ENCODE measurements at places on chromosomes 5 and 9. TPM values are rescaled to one million over a fixed set of nuclear protein-coding genes. Genes with fewer than 3 reads are reported as not detected.

The PCDHA1 gene
- total RNA-seq: 9.1 TPM

The MYMK gene
- total RNA-seq: not detected

The PCDHA12 gene
- total RNA-seq: 40.4 TPM

The C5orf58 gene
- not detected for total RNA-seq

The SNAPC4 gene
- 12.2 TPM for total RNA-seq

The CCNG1 gene
- 76.1 TPM for total RNA-seq

The EQTN gene
- 8.1 TPM for total RNA-seq

The COX7C gene
- total RNA-seq: 197 TPM

The CHSY3 gene
- 26.6 TPM for total RNA-seq

The AIF1L gene
- 21.0 TPM for total RNA-seq

The RNF180 gene
- 78.9 TPM for total RNA-seq

The LHX3 gene
- not detected for total RNA-seq

The AQP3 gene
- not detected for total RNA-seq

The GALNT12 gene
- 1.9 TPM for total RNA-seq

The KCNN2 gene
- total RNA-seq: 19.1 TPM

The PLCXD3 gene
- total RNA-seq: 9.1 TPM

The FAM221B gene
- not detected for total RNA-seq

The QRFP gene
- total RNA-seq: not detected

The ARHGEF28 gene
- 8.1 TPM for total RNA-seq

The ACTBL2 gene
- total RNA-seq: not detected

The SLC24A2 gene
- 16.9 TPM for total RNA-seq

The NPR3 gene
- 13.1 TPM for total RNA-seq

The POU5F2 gene
- 17.2 TPM for total RNA-seq

The C9 gene
- not detected for total RNA-seq

The TTC23L gene
- 8.5 TPM for total RNA-seq

The SLC1A1 gene
- 36.0 TPM for total RNA-seq

The MEIKIN gene
- total RNA-seq: not detected

The NR5A1 gene
- total RNA-seq: not detected

The LEAP2 gene
- total RNA-seq: 4.7 TPM

The ZNF300 gene
- total RNA-seq: 94.8 TPM

The CAST gene
- total RNA-seq: 27.2 TPM

The NDFIP1 gene
- total RNA-seq: 230 TPM

The FOXI1 gene
- not detected for total RNA-seq

The SHLD3 gene
- total RNA-seq: 10.0 TPM

The FOXD4 gene
- total RNA-seq: 0.31 TPM

The GABRB2 gene
- total RNA-seq: 77.0 TPM

The C8G gene
- total RNA-seq: not detected

The NREP gene
- 726 TPM for total RNA-seq

The KLHL3 gene
- total RNA-seq: 24.7 TPM

All from parietal lobe (tissue), 2 donors.